ENCODE measurements at places on chromosomes 12 and 14. TPM values are rescaled to one million over a fixed set of nuclear protein-coding genes. Genes with fewer than 3 reads are reported as not detected.
A peak's percentile ranks its signal among the peaks of the same experiment; 100 is the strongest.

CAPZA3 gene
- polyA plus RNA-seq, result 0.37 TPM

BCL11B gene
- polyA plus RNA-seq, result 2.5 TPM

WNT1 gene
- polyA plus RNA-seq, result not detected

ANKRD9 gene
- polyA plus RNA-seq, result 7.5 TPM

DAZAP2 gene
- 266 TPM for polyA plus RNA-seq

PPP1R36 gene
- polyA plus RNA-seq, result 0.53 TPM

DNA sequence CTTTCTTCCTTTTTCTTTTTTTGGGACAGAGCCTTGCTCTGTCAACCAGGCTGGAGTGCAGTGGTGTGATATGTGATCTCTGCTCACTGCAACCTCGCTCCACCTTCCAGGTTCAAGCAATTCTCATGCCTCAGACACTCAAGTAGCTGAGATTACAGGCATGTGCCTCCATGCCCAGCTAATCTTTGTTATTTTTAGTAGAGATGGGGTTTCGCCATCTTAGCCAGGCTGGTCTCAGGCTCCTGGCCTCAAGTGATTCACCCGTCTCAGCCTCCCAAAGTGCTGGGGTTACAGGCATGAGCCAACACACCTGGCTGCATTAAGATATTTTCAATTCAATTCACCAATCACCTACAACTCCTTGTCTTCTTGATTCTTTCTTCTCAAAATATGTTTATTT lies 1046.5 kb downstream of the GALC start:
- no peak for DNase-seq

- DNase-seq, result no peak
Observed at GRCh38 chr12:46578190-46578982, 205.8 kb upstream of the SLC38A2 start.

DNA sequence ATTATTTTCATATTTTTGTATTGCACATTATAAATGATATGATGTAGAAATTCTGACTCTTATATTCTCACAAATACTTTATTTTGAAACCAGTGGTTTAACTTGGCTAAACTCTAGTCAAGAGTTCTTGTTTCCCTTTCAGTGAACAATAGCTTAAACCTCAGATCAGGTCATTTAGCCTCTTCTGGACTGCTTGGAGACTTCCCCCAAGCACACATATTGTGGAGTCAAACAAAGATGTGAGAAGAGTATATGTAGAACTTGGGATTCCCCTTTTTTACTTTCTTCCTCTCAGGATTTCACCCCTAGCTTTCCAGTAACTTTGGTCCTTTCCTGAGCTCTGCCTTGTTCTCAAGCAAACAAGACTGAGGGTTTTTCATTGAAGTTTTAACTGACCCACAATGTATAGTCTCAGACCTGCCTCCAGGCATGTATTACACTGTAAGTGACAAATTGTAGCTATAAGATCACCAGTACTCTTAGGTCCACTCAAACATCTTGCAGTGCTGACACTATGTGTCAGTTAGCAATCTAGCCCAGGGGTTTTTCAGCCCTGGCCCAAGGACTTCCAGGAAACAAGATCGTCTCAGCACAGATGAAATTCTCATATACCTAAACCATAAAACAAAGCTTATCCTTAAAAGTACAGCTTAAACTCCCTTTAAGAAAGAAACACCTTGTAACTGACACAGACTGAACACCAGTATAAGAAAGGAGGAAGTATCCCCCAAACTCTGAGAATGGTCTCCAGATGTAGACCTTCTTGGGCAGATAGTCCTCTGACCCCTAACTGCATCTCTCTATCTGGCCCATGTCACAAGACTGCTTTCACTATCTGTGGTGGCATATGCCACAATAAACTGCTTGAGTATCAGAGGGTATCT lies 98.6 kb downstream of the SLC6A15 start:
- DNase-seq, result no peak

- no peak for DNase-seq
Observed at GRCh38 chr12:105995961-105996431, 142.8 kb downstream of the NUAK1 start.

DNA sequence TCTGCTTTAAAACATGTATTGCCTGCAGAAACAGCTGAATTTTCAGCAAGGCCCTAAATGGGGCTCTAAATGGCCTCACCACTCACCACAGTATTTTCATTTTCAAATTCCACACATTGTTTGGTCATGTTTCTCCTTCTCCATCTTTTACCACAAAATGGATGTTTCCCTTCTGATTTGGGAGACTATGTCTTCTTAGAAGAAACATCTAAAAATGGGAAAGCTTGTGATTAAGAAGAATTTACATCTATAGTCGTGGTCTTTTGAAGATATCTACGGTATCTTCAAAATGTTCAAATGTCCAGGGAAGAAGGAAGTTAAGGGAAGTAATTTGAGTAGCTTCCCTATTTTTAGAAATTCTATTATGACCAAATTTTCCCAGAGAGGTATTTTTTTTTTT lies 20.7 kb upstream of the TUBA1C start:
- no peak for DNase-seq

- DNase-seq, result no peak
Observed at GRCh38 chr12:74579446-74579845, 41.8 kb downstream of the ATXN7L3B start.

DNA sequence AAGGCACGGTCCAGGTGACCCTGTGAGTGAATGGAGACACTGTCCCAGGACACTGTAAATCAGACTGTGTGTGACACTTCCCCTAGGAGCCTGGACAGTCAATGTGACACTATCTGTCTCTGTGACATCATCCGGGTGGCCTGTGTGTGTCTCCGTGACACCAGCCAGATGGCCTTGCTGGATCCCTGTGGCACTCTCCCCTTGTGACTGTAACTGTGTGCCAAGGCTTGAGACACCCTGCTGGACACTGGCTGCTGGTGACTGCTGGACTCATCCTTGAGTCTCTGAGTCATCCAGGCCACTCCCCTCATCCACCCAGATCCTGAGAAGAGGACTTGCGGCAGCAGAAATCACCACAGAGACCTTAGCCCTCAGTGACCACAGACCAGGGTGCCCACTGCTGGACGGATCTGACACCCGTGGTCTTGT lies 51.6 kb downstream of the MVK start:
- DNase-seq, result no peak

GRCh38 chr12:21938879-21939278 lies 2.3 kb downstream of the ABCC9 start:
- no peak for DNase-seq

DNA sequence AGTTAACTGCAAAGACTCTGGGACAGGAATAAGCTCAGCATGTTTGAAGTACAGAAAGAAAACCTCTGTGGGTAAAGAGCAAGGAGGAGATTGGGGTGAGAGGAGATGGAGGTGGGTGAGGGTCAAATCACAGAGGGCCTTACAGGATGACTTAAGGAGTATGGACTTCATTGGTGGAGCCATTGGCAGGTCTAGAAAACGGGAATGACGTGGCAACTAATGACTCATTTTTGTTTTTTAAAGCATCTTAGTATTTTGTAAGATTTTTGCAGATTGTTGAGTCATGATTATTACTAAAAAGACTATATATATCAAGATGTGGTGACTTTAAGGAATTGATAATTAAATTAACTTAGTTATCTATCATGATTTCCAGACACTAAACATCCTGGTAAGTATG lies 18.5 kb downstream of the UTP20 start:
- no peak for DNase-seq

DNA sequence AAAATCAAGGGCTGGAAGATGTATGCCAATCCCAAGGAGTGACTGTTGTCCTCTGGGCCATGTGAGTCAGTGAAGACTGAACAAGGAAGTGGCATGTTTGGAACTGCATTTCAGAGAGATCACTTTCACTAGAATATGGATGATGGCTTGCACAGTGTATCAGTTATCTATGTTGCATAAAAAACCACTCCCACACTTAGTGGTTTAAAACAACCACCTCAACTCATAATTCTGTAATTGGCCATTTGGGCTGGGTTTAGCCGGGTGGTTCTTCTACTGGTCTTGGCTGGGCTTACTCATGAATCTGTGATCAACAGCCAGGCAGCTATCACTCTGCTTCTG lies 15.4 kb downstream of the BDKRB1 start:
- DNase-seq, result no peak

DNA sequence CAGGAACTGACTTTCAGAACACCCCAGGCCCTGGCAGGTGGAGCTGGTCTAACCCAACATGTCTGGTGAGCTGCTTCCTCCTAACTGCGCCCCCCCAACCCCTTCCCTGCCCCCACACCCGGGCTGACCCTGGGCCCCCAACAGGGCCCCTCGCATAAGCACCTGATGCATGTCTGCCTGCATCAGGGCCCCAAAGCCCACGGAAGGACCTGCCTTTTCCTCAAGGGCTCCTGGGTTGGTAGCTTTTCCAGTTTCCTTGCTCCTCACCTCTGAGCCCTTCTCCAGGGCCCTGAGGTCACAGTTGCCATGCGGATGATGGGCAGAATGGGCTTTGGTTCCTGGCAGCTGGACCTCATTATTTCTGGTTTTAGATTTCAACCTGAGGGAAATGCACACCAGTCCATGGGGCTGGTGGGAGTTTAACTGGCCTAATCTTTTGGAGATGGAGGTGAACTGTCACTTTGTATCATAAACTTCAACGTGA lies 18.5 kb downstream of the TESC start:
- no peak for DNase-seq

DNA sequence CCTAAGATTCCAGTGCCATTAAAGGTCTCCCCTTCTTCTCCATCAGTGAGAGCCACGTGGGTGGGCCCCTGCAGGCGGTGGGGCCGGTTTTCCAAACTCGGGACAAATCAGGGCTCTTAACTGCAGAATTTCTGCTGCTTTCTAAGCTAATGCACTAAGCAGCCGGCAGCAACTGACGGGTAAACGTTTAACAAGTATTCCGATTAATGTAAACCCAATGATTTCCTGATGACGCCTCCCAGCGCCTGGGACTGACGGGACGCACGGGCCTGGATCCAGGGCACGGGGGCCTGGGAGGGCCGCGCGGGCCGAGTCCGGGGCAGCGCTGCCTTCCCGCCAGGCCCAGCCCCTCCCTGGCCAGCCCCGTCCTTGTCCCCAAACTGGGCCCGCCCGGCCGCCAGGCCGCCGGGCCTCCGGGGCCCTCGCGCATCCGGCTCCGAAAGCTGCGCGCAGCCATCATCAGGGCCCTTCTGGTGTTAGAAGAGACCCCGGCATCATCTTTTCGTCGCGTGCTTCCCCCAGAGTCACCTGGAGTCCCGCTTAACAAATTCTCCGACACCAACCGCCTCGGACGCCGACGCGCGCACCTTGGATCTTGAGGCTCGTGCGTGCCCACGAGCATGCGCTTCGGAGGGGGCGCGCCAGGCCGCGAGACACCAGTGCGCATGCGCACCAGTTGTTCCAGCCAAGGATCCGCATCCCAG lies at the start of gene MLH3:
Gene MLH3, minus strand, starts transcription at position 616 of the 704 bp plus-strand sequence. CDS start 1,812 bp downstream, outside the sequence.
- peak; percentile 83 for DNase-seq

DNA sequence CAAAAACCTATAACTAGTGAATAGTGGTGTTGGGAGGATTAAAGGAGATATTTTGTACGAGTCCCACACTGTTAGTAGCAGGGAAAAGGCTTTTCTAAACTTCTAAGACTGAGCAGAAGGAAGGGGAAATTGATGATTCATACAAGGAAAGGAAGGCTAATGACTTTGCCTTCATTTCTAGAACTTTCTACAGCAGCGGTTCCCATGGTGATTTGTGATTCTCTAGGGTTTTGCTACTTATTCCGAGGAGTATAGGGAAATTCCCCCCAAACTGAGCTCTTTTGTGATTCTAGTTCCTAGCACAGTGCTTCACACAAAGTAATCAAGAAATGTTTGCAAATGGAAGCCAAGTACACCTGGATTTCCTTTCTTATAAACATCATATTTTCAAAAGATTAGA lies 23.8 kb upstream of the PWP1 start:
- DNase-seq, result no peak

DNA sequence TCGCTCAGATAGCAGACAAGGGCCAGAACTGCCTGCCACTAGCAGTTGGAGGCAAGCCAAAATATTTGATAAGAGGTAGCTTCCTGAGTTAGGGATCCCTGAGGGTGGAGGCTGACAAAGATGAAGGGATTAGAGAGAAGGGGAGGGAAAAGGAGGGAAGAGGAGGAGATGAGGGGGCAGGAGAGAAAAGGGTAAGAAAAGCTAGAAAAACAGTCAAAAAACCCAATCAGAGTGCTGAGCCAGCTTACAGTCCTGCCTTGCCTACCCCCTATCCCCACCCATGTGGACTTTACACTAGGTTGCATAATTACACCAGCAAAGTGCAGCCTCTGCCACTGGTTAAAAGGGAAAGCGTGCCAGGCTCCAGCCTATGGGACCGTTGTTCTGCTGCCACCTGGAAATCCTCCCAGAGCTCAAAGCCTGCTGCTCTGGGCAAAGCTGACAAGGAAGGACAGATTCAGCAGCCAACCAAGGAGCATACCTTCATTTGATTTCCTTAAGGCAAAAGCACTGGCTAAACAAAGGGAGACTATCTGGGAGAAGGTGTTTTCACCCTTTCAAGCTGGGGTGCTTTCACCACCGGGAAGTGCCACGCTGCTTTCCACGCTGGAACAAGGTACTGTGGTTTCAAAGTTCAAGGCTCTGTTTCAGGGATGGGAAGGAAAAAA lies 3.8 kb upstream of the NUMB start:
- no peak for DNase-seq
